Stimulated activated CD4-positive, alpha-beta T cell treated with anti-CD3 and anti-CD28 coated beads, Interleukin-4, amount 100 ng/mL, for 48 hours (primary cell): ENCODE measurements at places on chromosomes 12 and 14.

GRCh38 chr12:4293966-4294505 lies 20.5 kb downstream of the CCND2 start:
- DNase-seq, result no peak

DNA sequence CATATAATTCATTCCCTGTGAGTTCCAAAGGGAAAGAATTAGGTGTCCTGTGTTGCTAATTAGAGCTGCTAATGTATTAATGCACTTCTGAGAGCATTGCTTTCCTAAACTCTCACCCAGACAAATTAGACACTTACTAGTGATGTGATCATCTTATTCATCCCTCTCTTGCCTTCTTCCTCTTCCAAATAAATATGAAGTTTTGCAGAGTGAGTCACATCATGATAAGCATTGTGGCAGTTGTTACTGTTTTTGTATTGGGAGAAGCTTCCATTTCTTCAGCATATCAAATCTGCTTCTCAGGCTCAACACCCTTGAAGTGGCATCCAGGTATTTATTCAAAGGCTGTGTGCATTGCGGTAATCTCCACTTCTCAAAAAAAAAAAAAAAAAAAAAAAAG lies 37.3 kb upstream of the E2F7 start:
- DNase-seq, result no peak

DNA sequence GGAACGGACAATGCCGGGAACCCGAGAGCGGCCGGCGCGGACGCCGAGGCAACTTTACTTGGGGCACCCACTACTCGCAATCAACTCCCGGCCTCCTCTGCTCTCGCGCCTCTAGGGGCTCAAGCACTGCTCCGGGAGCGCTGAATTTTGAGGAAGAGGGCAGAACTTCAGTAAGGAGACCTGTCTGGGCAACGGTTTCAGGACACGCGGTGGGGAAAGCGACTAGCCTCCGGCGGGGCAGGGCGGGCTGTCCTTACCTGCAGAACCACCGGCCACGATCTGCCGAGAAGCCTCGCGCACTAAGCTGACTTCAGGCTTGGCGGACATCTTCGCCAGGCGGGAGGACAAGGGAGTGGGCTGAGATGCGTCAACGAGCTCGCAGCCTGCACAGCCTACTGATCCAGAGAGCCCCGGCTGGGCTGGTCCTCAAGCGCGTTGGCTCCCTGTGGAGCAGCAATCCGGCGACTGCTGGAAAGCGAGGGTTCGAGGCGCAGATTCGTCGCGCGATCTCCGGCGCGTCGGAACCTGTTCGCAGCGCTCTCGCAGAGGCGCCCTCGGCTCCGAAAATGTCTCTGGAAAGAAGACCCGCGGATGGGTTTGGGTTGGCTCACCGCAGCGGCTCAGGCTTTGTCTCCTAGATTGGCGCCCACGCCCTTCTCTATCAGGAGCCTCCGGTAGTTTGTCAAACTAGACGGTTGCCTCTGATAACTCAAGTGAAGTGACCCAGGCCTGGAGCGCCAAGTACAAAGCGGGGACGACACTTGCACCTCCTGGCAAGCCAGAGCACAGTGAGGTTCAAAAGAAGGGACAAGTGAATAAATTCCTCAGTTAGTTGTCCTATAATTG lies at the start of gene SLC25A21:
Gene SLC25A21 (minus strand): TSS at position 583 of the 846 bp plus-strand sequence.
- no peak for DNase-seq

DNA sequence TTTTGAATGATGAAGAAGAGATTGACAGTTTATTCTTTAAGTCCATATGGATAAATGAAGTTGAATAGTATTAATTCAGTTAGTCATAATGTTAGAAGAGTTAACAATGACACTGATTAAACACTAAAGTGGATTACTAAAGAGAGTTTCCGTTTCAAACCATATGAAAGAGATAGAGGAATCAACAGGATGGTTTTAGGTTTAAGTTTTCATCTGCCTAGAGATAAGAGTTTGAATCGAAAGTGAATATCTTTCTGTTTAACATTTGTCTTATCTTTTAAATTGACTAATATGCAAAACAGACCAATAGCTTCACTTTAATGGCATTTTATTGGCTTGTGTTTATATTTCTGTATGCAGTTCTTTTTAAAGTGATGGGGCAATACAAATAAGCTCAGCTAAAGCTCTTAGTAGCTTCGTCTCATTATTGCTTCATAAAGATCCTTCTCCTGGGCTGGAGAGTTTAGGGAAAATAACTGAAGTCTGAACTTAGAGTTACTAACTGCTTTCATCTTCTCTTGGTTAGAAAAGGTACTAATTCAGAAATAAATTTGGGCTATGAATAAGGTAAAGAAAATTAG lies 66.0 kb downstream of the MIPOL1 start:
- DNase-seq, result no peak
